ENCODE measurements at places on chromosomes 16 and 17.

DNA sequence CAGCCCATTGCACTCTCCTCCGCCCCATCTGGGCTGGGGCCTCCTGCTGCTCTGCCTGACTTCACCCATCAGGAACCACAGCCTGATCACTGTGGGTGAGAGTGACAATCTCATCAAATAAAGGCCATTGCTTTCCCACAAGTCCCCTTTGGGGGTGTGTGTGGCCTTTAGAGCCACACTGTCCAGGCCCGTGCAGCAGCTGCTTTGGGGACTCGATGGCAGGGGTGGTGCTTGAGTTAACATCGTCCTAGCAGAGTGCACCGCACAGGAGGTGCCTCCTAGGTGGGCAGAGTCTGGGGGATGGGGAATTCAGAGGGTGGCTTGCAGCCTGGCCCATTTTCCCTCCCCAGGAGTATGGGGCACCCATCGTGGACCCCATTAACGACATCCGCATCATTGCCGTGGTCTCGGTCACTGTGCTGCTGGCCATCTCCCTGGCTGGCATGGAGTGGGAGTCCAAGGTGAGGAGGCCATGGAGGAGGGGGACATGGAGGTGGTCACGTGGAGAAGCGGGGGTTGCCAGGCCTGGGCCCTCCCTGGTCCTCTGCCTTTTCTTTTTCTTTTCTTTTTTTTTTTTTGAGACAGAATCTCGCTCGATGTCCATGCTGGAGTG, 5.4 kb downstream of the SLC12A3 start:
- no peak for DNase-seq

DNA sequence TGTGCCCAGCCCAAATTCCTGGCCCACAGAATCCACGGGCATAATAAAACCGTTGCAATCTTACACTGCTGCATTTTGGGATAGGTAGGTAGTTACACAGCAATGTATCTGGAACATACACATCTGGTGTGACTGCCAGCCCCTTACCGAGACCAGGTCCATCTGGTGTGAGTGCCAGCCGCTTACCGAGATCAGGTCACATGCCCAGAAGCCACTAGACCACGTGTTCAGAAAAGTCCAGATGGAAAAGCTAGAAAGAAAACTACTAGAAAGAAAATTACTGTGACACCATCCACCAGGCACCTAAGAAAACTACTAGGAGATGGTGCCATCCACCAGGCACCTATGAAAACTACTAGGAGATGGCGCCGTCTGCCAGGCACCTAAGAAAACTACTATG, 19.4 kb downstream of the PIK3R5 start:
- no peak for DNase-seq

GRCh38 chr16:75107505-75107904, 9.1 kb downstream of the LDHD start:
- no peak for DNase-seq

GRCh38 chr17:9170853-9171252, 149.5 kb downstream of the NTN1 start:
- no peak for DNase-seq

GRCh38 chr16:86823888-86824671, 245.7 kb downstream of the FOXL1 start:
- no peak for DNase-seq

- DNase-seq: no peak
Measured at GRCh38 chr17:79558091-79558900, 52.6 kb downstream of the RBFOX3 start.

DNA sequence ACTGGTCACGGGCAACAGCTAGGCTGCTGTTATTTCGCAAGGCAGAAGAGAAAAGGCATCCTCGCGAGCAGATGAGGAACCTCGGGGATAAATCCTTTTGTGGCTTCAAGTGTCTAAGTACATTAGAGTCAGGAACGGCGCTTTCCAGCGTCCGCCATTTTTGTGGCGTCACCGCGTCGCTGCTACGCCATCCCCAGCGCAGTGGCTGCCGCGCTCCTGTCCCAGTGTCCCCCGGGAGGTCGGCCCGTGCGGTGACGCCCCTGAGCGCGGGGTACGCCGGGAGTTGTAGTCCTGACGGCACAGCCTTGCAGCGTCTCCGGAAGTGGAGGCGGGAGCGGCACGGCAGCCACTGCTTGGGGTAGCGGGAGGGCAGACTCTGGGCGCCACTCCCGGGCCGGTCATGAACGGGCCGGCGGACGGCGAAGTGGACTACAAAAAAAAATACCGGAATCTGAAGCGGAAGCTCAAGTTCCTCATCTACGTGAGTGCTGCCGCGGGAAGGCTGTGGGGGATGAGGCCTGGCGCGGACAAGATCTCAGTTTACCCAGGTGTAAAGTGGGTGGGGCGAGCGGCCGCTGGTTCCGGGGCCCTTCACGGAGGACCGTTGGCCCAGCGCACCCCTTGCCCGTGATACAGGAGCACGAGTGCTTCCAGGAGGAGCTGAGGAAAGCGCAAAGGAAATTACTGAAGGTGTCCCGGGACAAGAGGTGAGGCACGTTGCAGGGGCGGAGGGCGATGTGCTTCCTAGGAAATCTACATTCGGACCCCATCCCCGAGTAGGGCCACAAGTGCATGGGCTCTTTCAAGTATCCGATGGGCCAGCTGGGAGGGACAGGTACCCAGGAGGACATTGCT, at the start of gene INO80E:
INO80E (plus strand) TSS at position 331 of the 855 bp plus-strand sequence; CDS start at position 401, 70 bp downstream.
- peak; percentile 97 for DNase-seq

DNA sequence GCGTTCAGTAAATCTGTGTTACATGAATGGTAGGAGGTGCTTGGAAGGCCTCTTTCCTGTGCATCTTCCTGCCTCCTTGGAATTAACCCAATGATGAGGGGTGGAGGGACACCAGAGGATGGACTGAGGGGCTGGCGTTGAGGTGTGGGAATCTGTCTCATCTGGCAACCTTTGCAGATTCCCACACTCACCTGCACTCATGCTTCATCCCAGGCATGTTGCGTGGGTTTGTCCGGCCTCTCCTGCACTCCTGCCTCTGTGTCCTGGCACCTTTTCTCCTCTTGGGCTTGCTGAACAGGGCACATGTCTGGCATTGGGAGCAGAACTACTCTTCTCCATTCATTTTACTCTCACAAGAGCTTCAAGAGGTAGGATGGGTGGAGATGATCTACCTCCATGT, 3.1 kb upstream of the IGFBP4 start:
- DNase-seq: no peak

GRCh38 chr16:89545044-89545830, 15.2 kb upstream of the RPL13 start:
- no peak for DNase-seq

DNA sequence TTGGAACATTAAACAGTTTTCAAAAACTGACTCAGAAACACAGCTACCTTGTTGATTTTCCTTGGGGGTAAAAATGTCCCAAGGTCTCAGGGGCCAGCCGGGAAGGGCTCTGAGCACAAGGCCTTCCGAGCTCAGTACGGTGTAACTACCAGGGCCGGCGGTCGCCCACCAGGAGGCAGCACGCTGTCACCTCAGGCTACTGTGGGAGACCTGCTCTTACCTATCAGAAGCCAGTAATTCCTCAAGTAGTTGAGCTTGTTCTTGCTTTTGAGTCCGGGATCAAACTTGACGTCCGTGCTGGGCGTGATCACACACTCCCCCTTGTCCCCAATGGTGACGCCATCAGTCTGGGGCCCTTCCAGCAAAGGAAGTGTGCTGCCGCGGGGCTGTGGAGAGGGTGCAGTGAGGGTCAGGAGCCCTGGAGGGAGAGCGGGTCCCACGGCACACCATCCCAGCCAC, 43.4 kb upstream of the ICAM2 start:
- peak; percentile 37 for DNase-seq

- DNase-seq: no peak
Measured at GRCh38 chr16:685967-686366, 1.8 kb upstream of the JMJD8 start.

DNA sequence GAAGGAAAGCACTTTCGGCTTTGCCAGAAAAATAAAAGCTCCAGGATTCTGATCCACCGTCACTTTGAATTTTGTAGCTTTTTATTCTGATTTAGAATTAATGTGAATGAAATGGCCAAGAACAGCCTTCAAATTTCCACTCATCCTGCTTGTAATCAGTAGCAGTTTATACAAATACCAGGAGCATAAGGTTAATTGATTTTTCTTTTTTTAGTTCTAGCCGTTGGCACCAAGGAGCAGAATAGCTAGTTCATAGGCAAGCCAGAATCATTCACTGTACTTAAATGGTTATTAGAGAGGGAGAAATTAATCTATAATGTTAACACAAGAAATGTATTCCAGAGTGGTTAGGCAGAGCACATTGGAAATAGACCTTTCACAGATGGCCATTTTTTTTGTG, 41.1 kb upstream of the CACNG5 start:
- DNase-seq: no peak

DNA sequence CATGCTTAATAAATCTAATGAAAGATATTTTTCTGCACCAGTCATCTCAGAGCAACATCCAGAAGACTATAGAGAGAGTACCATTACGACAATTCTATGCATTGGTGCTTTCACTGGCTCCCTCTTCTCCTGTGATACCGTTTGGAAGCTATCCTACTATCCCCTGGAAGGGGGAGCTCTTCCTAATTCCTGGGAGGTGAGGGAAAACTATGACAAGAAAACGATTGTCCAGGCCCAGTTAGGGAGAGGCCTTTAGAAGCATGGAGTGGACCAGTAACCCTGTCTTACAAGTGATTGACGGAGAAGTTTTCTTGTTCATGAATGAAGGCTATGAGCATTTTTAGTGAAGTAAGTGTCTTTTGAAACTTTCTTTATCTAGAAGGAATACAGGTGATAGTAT, 150.2 kb downstream of the TANC2 start:
- no peak for DNase-seq

GRCh38 chr16:77443357-77444146, 8.7 kb upstream of the ADAMTS18 start:
- no peak for DNase-seq

GRCh38 chr17:33602981-33603380, 309.9 kb upstream of the ASIC2 start:
- DNase-seq: no peak

- DNase-seq: no peak
Measured at GRCh38 chr17:32519228-32520103, 32.7 kb downstream of the CDK5R1 start.

Measured in stimulated activated CD4-positive, alpha-beta T cell treated with anti-CD3 and anti-CD28 coated beads, TNF-alpha, amount 100 ng/mL, for 1 hour (primary cell).